ENCODE measurements at places on chromosomes 4 and X.

DNA sequence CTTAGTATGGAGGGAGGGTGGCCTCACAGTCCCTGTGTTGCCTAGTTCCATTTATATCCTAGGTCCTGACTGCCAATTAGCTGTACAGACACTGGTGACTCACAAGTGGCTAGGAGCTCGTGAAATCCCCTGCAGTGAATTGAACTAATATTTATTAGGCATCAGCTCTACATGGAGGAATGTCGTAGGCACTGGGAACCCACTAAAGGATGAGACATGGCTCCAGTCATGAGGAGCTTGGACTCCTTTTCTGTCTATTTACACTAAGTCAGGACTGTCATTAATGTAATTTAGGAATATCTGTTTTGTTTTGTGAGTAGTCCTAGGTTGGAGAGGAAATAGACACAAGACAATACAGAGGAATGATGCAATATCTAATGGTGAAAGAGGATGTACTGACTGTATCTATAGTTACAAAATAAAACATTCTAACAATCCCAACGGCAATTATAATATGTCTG is 67.7 kb downstream of the MID1IP1 start:
- DNase-seq, result no peak

- no peak for DNase-seq
These were observed 25.6 kb upstream of the PLS3 start for GRCh38 chrX:115535421-115535820.

DNA sequence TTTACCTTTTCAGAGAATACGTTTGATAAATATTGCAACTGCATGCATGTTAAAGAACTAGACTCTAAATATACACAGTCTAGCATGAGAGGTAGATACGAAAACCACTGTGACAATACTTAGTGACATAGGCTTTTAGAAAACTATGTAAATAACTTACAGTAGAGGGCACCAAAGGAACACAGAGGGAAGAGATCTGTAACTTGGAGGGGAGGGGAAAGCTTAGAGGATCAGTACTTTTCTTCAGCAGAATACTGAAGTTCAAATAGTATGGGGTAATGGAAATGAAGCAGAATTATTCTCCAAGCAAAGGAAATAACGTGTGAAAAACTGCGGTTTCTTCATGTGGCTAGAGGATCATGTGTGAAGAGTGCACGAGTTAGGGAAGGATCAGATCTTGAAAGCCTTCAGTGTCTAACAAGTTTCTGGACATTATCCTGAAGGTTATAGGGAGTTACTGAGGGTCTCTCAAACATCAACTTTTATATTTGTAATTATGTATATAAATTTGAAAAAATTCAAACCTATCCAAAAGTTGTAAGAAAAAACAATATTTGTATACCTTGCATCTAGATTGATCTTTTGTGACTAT is 264.3 kb downstream of the NPFFR2 start:
- no peak for DNase-seq

DNA sequence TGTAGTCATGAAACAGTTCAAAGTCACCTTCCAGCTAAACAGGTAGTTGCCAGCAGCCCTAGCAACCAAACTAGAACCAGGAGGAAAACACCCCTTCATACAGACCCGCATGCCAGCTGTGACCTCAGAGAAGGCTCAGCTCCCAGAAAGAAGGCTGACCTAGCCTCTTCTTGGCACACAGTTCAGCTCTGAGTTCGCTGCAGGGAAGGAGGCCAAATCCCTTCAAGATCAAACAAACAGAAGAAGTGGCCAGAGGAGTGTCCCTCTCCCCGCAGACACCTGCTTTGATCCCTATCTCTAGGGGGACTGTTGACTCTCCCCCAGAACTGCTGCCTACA is 56.0 kb downstream of the HADH start:
- no peak for DNase-seq

DNA sequence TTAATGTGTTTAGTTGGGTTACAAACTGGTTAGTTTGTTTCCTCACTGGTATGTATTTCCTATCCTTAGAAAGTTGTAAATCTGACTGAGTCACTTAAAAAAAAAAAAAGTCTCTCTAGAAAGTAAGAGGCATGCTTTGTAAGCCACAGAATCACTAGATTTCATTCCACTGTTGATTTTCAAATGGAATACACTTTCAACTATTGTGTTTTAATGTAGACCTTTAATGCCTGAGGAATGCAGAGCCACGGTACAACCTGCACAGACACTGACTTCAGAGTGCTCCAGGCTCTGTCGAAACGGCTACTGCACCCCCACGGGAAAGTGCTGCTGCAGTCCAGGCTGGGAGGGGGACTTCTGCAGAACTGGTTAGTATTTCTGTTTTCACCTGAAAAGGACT is 88.6 kb downstream of the HHIP start:
- no peak for DNase-seq

DNA sequence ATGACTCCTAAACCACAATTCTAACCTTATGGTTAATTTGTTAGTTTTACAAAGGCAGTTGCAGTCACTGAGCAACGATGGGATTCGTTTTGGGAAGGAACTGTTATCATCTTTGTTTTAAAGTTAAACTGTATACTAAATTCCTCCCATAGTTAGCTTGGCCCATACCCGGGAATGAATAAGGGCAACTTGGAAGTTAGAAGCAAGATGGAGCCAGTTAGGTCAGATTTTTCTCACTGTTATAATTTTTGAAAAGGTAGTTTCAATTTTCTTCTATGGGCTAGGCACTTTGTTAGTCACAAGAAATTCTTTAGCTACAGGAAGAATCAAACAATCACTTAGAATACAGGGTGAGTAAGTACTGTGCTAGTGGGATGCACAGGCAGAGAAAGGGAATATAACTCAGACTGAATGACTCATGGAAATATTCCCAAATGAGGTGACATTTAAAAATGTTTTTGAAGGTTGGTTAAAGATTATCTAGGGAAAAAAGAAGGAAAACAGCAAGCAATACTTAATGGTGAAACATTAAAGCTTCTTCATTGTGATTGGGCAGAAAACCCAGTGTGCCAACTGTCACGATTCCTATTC is 153.6 kb downstream of the MAGEB17 start:
- no peak for DNase-seq

- DNase-seq, result no peak
These were observed 38.5 kb upstream of the C1GALT1C1 start for GRCh38 chrX:120668357-120668756.

GRCh38 chrX:47145395-47146120 is 537 bp downstream of the RBM10 start:
- DNase-seq, result no peak

- DNase-seq, result no peak
These were observed 380.5 kb upstream of the IGFBP7 start for GRCh38 chr4:57490520-57491255.

DNA sequence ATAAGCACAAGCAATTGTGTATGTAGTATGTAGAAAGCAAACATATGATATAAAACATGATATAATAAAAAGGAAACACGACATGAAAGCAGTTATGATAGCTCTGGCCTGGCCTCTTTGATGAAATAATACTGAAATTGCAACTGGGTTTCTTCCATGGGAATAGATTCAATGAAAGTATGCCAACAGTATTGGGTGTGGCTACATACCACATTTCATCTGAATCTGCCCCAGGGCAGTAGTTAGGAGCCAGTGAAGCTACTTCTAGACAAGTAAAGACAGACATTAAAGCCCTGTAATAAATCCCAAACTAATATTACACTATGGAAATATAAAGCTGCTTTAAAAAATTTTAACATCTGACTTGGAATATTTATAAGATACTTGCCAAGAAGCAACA is 207.3 kb downstream of the FBXW7 start:
- no peak for DNase-seq

DNA sequence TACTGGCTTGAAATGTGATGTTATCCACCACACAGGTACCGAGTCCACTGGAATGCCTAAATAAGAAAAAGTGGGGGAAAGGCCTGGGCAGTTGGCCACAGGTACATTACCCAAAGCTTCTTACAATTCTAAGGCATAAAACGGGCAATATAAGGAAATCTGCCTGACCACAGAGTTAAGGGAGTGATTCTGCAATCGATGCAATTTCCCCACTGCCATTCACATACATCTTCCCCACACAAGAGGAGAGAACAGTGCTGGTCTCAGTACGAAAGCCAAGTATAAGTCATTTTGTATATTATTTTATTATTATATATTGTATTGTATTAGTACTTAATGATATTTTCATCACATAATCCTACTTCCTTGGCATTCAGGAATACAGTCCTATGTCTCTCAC is 30.6 kb downstream of the RFC1 start:
- no peak for DNase-seq

- no peak for DNase-seq
These were observed 28.6 kb downstream of the SLC16A2 start for GRCh38 chrX:74449937-74450330.

DNA sequence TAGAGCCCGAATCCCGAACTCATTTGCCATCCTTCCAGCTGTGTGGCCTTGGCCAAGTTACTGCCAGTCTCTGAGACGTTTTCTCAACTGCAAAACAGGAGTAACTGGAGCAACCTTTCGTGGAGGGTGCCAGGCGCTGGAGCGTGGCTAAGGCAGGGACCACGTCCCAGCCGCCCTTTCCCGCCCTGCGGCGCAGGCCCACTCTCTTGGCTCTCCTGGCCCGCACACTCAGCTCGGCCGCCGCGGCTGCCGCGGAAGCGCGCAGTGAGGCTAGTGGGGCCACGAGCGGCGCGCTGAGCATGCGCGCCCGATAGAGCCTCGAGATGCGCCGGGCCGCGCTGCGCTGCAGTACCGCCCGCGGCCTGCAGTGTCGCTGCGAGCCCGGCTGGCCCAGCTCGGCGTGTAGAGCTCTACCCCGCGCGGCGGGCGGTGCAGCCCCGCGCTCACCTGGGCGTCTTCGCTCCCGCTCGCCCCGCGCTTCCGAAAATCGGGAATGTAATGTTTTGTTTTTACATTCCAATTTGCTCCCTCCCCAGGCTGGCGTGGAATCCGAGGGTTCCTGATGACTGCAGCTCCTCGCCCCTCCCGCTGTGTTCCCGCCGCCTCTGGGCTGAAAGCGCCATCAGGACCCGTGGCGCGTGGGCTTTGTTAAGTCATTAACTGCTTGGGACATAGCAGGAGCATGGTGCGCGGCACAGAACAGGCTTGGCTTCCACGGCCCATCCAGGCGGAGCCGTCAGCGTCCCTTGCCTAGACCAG is 4.0 kb upstream of the ZNF518B start:
- DNase-seq, result peak; percentile 68

GRCh38 chrX:72258174-72258573 is 18.9 kb downstream of the RPS4X start:
- no peak for DNase-seq

GRCh38 chr4:121030711-121031110 is 41.6 kb downstream of the NDNF start:
- no peak for DNase-seq

DNA sequence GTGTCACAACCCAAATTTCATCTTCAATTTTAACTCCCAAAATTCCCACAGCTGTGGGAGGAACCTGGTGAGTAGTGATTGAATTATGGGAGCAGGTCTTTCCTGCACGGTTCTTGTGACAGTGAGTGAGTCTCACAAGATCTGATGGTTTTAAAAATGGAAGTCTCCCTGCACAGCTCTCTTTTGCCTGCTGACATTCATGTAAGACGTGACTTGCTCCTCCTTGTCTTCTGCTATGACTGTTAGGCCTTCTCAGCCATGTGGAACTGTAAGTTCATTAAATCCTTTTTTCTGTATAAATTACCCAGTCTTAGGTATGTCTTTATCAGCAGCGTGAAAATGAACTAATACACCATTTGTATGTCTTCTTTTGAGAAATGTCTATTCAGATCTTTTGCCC is 13.0 kb upstream of the BLTP1 start:
- DNase-seq, result no peak

- no peak for DNase-seq
These were observed 4.9 kb upstream of the ABRAXAS1 start for GRCh38 chr4:83489711-83490326.

DNA sequence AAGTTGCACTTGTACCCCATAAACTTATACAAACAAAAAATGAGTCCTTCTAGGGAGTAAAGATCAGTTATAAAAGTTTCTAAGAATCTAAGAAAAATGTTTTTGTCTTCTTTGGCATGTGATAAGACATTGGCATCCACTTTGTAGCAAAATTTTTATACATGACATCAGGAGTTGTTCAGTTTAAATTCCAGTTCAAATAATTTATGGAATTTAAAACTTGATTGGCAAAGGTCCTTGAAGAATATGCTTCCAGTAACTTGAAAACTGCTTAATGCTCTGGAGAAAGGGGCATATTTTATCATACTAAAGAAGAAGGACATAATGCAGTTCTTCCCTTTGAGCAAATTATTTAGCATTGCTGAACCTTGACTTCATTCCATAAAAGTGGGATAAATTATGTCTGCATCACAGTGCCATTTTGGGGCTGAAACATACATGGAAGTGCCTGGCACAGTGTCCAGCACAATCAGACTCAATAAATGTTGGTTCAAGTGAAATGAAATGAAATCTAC is 163.3 kb upstream of the IL15 start:
- DNase-seq, result no peak

GRCh38 chrX:21883258-21883657 is 27.5 kb downstream of the YY2 start:
- DNase-seq, result no peak

GRCh38 chr4:46946919-46947536 is 38.0 kb upstream of the COX7B2 start:
- no peak for DNase-seq

GRCh38 chr4:8864912-8865680 is 6.5 kb downstream of the HMX1 start:
- DNase-seq, result no peak

Data from activated CD4-positive, alpha-beta T cell treated with anti-CD3 and anti-CD28 coated beads for 4 hours (primary cell).